Breast epithelium (tissue), 4 donors: ENCODE measurements at places on chromosomes 6 and 20. TPM values are rescaled to one million over a fixed set of nuclear protein-coding genes. Genes with fewer than 3 reads are reported as not detected.

DNA sequence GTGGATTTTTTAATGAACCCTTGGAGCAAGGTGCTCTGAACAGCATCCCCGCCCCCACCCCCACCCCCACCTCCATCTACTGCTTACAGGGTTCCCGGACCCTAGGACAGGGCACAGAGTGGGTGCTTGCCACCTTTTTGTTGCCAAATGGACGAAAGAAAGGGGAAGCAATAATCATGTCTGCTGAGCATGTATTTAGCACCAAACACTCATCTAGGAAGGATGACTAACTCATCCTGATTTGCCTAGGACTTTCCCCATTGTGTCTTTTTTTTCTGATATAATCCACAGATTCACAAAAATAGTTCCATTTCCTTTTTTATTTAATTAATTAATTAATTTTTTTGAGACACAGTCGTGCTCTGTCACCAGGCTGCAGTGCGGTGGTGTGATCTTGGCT lies 1.2 kb upstream of the PLTP start:
- DNase-seq: no peak
- H3K4me3 ChIP-seq: no peak overlapping the region
- H3K27ac ChIP-seq: no peak overlapping the region
- no peaks in the 10 kb centered on the region for H3K36me3 ChIP-seq
- no peaks in the 10 kb centered on the region for H3K4me1 ChIP-seq

DNA sequence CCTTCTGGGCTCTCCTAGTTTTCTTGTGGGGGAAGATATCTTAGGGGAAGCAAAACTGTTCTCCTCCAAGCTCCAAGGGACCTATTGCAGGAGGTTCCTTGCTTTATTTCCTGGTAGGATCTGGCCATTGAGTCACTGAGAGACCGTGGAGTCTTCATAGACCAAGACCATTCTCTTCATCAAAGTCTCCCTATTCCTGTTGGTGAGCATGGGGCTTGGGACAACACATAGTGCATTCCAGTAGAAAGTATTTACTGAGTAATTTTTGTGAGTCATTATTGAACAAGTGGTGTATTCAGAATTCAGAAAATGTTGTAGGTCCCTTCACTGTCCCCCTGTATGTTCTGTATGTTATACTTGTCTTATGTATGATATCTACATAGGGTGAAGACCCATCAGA lies 133.6 kb downstream of the CDH26 start:
- H3K27me3 ChIP-seq: no peaks in the 10 kb centered on the region
- H3K27ac ChIP-seq: no peak overlapping the region
- DNase-seq: no peak
- no peak overlapping the region for H3K4me3 ChIP-seq
- no peaks in the 10 kb centered on the region for H3K36me3 ChIP-seq

DNA sequence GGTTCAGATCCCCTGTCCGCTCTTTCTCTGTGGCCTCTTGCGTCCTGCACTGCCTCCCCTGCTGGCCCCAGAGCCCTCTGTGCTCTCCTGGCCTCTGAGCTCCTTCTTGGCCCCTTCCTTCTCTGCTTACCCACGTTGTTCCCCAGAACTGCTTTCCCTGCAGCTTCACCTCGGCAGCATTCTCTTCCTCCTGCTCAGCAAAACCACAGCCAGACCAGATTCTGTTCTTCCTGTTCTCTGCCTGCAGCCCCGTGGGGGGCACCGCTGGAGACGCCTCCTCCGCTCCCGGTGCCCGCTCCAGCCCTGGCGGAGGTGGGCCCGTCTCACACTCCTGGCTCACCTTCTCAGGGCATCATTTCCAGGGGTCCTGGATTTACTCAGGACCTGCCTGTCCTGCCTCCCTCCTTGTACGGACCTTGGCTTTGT lies 59.7 kb downstream of the TCP11 start:
- no peaks in the 10 kb centered on the region for H3K27me3 ChIP-seq
- peak overlapping the region; percentile 89 for H3K27ac ChIP-seq
- no peaks in the 10 kb centered on the region for H3K36me3 ChIP-seq
- peaks cover 2% of the 10 kb centered on the region for H3K4me1 ChIP-seq
- H3K4me3 ChIP-seq: no peak overlapping the region
- DNase-seq: no peak

- no peaks in the 10 kb centered on the region for H3K27me3 ChIP-seq
- H3K27ac ChIP-seq: no peak overlapping the region
- DNase-seq: no peak
- H3K4me3 ChIP-seq: no peak overlapping the region
- no peaks in the 10 kb centered on the region for H3K36me3 ChIP-seq
Observed at GRCh38 chr20:6492271-6493055, 275.0 kb upstream of the BMP2 start.

GRCh38 chr6:1306133-1306532 lies 5.8 kb upstream of the FOXQ1 start:
- H3K27ac ChIP-seq: no peak overlapping the region
- no peak overlapping the region for H3K4me3 ChIP-seq
- H3K4me1 ChIP-seq: no peaks in the 10 kb centered on the region
- H3K36me3 ChIP-seq: no peaks in the 10 kb centered on the region

DNA sequence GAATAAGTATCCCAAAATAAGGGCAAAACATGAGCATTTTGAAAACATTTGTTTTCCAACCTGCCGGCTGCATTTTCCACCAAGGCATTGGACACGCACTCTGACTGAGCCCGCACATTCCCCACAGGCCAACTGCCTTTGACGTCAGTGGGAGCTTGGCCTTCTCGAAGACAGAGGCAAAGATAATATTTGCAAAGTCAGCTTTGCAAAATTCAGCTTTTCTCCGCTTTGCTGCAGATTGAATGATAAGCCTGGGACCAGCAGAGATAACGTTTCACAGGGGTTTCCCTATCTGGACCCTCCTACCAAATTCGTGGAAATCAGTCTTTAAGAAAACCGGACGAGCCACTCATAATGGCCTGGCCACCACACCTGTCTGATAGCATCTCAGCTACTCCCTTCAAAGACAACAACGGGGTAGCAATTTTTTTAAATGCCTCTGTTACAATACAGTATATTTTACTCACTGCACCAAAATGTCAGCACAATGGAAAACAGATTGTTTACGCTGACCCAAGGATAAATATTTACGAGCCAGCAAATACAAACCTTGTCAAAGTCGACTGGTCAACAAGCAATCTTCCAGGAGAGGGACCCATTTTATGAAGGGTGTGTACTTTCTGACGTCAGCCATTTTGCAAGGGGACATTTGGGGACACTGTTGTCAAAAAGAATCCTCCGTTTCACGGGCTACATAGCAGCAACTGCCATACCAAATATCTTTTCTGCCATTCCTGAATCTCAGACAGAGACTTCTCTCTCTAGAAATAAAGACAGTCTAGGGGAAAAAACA lies 100.5 kb downstream of the TFAP2A start:
- no peaks in the 10 kb centered on the region for H3K27me3 ChIP-seq
- peak overlapping the region; percentile 89 for H3K27ac ChIP-seq
- no peak overlapping the region for H3K4me3 ChIP-seq
- no peaks in the 10 kb centered on the region for H3K36me3 ChIP-seq
- H3K4me1 ChIP-seq: peaks cover 6% of the 10 kb centered on the region

The MYT1 gene
- total RNA-seq: under 0.01 TPM

The EBF4 gene
- total RNA-seq: 22.0 TPM

The NMBR gene
- total RNA-seq: 0.29 TPM

GRCh38 chr6:21150667-21151066 lies 442.9 kb upstream of the SOX4 start:
- H3K27me3 ChIP-seq: no peaks in the 10 kb centered on the region
- no peak for DNase-seq
- peaks cover 8% of the 10 kb centered on the region for H3K4me1 ChIP-seq
- no peak overlapping the region for H3K4me3 ChIP-seq
- H3K27ac ChIP-seq: no peak overlapping the region

DNA sequence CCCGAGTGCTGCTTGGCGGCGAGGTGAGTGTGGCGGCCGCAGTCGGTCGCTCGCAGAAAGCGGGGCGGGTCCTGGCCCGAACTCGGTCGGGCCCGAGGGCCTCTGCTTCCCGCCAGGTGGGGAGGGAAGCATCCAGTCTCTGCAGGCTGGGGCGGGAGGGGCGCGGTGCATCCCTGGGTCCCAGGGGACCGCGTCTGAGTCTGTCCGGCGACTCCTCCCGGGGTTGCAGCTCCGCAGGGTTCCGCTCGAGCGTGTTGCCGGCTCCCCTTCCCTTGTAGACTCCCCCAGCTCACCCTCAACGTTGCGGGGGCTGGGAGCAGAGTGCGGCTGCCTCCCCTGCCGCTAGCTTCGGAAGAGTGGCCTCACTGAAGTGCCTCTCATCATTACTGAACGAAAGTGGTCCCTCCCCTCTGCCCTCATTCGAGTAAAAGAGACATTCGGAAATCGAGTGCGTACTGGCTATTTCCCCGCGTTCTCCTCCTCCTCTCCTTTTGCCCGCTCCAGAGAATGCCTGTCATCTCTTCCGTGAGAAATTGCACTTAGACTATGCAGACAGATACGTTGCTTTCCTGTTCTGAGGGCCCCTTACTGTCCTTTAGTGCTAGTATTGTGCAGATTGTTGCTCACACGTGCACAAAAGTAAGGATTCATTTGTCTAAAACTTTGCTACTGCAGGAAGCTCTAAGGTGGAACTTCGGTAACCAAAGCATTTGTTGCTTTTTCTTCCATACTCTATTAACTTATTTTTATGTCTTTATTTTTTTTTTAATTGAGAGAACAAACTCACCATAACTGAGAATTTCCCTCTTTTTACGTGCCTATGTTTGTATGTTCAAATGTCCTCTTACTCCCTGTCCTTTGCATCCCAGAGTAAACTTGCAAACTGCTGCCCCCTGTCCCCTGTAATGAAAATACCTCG lies 751 bp downstream of the MAP3K4 start:
- no peaks in the 10 kb centered on the region for H3K36me3 ChIP-seq
- no peaks in the 10 kb centered on the region for H3K27me3 ChIP-seq
- H3K4me3 ChIP-seq: peak overlapping the region; percentile 80
- H3K4me1 ChIP-seq: no peaks in the 10 kb centered on the region
- DNase-seq: peak; percentile 40

The PBOV1 gene
- total RNA-seq: not detected

DNA sequence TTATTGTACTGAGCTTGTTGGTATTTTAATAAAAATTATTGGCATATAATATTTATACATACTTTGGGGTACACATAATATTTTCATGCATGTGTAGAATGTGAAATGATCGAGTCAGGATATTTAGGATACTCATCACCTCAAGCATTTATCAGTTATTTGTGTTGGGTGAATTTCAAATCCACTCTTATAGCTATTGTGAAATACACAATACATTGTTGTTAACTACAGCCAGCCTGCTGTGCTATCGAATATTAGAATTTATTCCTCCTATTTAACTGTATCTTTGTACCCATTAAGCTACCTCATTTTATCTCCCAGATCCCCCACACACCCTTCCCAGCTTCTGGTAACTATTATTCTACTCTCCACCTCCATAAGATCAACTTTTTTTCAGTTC lies 14.6 kb upstream of the MICB start:
- no peak for DNase-seq
- H3K27me3 ChIP-seq: no peaks in the 10 kb centered on the region
- H3K4me3 ChIP-seq: no peak overlapping the region

DNA sequence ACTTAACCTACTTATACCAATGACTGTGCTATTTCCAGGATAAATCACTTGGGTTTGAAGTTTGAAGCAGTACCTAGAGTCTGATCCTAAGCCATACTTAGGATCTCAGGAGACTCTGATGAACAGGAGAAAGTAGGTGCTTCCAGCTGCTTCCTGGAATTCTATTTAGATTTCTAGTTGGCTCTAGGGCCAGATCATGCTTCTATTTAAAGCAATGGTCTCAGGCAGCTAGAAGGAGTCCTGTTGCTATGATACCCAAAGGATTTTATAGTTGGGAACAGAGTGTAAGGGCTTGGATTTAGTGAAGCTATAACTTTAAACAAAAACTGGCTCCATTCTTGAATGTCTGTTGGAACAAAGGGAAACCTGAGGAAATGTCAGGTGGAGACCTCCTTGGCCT lies 52.4 kb upstream of the TINAG start:
- no peak for DNase-seq
- H3K27me3 ChIP-seq: no peaks in the 10 kb centered on the region
- no peaks in the 10 kb centered on the region for H3K4me1 ChIP-seq

DNA sequence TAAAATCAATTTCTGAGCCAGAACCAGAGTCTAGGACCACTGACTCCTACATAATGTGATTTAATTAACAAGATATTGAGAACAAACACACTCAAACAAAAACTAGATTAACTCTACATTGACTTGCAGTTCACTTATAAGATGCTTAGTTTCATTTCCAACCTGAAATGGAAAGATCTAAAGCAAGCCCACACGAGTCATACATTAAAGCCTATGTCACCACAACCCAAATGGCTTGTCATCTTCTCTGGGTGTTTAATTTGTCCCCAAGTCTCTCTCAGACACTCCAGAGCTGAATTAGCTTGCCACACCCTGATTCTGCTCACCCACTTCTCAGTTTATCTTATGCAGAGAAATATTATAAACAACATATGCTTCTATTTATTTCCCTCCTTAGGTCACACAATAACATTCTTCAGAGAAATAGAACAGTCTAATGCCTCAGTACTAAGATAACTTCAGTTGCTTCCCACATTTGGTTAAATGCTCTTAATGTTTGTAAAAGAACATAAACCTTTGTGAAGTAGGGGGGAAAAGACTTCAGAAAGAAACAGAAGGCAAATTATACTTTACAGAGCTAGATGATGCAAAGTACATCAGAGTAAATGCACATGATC lies 8.8 kb upstream of the FBXO30 start:
- H3K4me1 ChIP-seq: no peaks in the 10 kb centered on the region
- H3K36me3 ChIP-seq: no peaks in the 10 kb centered on the region
- no peaks in the 10 kb centered on the region for H3K27me3 ChIP-seq
- H3K27ac ChIP-seq: no peak overlapping the region

GRCh38 chr6:132959639-132960326 lies 145.4 kb downstream of the RPS12 start:
- no peaks in the 10 kb centered on the region for H3K27me3 ChIP-seq
- no peaks in the 10 kb centered on the region for H3K4me1 ChIP-seq

DNA sequence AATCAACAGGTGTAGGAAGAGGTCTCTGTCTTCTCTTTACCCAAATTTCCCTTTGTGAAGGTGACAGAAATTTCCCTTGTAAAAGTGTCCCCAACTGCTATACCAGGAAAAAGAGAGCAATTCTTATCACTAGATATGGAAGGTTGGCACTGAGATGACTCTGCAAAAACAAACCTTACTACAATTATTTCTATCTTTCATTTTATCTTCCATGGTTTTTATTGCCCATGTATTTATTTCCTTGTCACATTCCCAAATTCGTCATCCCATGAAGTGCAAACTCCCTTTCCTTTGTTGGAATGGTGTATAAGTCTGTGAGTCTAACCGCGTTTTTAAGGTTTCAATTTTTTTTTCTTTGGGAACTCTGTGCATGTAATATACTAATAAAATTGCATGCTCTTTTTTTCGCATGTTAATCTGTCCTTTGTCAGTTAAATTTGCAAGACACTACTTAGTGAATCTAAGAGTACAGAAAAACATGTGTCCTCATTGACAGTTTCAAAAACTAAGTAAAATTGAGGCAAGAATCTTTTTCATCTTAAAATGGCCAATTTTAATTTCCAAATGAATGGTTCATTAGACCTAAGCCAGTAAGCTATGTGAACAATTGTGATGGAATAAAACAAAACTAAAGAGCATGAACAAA lies 35.4 kb upstream of the HFE start:
- H3K27ac ChIP-seq: no peak overlapping the region
- no peaks in the 10 kb centered on the region for H3K36me3 ChIP-seq
